ENCODE measurements at places on chromosomes 5 and 9.
A peak's percentile ranks its signal among the peaks of the same experiment; 100 is the strongest.

GRCh38 chr5:474840-475661 is 32.1 kb downstream of the EXOC3 start:
- DNase-seq = no peak

GRCh38 chr9:18495065-18495464 is 21.1 kb downstream of the ADAMTSL1 start:
- DNase-seq = no peak

GRCh38 chr9:125404733-125405132 is 143.1 kb downstream of the GAPVD1 start:
- DNase-seq = no peak

- no peak for DNase-seq
These were observed 49.9 kb downstream of the SHB start for GRCh38 chr9:38018958-38019602.

GRCh38 chr9:16030528-16031185 is 477.8 kb downstream of the CCDC171 start:
- peak; percentile 74 for DNase-seq
